NCI-H524 treated with DMSO at 0.1 percent for 48 hours (cell line): ENCODE measurements at places on chromosomes 2 and 18.
A peak's percentile ranks its signal among the peaks of the same experiment; 100 is the strongest.

GRCh38 chr2:176702131-176702530 is 432.9 kb downstream of the MTX2 start:
- DNase-seq, result no peak

GRCh38 chr2:57516698-57517340 is 529.8 kb upstream of the VRK2 start:
- peak; percentile 20 for DNase-seq

GRCh38 chr2:106886916-106887758 is 1.2 kb upstream of the ST6GAL2 start:
- no peak for DNase-seq

DNA sequence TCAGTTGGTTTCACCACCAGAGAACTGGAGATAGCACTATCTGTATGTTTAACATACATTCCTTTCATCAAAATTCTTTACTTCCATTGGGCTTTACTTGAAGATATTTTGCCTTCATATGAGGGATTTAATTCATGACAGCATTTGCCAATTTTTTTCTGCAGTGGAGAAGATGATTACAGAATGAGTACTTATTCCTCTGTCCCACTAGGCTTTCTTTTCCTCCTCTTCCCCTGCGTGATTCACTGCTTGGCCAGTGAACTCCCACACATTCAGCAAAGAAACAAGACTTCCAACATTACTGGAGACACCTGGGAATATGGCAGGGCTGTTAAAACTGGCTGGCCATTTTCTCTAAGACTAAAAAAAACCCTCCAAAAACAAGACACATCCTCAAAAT is 425.8 kb upstream of the KCNH7 start:
- DNase-seq, result no peak

- DNase-seq, result no peak
Measured at GRCh38 chr2:105827351-105828096, 82.8 kb downstream of the NCK2 start.

- peak; percentile 64 for DNase-seq
Measured at GRCh38 chr2:5978131-5978751, 286.1 kb downstream of the SOX11 start.

DNA sequence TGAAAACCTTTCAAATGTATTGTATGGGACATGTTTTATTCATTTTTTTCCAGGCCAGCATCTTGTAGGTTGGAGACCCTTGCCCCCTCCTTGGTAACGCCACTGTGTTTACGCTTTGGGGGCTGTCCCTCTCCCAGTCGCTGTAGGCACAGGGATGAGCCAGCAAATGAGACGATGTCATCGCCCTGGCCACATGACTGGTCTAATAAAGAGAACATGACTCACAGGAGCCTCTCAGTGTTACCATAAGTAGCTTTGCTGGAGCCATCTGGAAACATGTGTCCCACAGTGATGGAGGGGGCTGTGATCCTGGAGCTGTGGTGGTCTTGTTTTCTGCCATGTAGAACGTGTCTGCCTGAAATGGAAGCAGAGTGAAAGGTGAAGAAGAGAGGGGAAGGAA is 78.9 kb downstream of the CD8B2 start:
- DNase-seq, result no peak

DNA sequence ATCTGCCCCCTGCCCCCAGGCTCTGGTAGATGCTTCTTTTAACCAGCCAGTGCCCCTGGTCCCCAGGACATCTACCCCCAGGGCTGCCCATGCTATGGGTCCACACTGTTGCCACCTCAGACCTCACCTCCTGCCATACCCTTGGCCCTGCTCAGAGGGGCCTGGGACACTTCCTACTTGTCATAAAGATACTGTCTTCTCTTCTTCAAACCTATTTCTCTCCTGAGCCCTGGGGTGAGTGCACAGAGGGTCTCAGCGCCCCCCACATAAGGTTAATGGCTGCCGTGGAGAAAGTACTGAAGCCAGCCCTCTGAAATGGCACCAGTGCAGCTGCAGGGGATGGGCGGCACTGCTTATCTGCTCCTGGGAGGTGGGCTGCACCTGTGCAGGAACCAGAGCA is 77.6 kb upstream of the MGAT4A start:
- no peak for DNase-seq

DNA sequence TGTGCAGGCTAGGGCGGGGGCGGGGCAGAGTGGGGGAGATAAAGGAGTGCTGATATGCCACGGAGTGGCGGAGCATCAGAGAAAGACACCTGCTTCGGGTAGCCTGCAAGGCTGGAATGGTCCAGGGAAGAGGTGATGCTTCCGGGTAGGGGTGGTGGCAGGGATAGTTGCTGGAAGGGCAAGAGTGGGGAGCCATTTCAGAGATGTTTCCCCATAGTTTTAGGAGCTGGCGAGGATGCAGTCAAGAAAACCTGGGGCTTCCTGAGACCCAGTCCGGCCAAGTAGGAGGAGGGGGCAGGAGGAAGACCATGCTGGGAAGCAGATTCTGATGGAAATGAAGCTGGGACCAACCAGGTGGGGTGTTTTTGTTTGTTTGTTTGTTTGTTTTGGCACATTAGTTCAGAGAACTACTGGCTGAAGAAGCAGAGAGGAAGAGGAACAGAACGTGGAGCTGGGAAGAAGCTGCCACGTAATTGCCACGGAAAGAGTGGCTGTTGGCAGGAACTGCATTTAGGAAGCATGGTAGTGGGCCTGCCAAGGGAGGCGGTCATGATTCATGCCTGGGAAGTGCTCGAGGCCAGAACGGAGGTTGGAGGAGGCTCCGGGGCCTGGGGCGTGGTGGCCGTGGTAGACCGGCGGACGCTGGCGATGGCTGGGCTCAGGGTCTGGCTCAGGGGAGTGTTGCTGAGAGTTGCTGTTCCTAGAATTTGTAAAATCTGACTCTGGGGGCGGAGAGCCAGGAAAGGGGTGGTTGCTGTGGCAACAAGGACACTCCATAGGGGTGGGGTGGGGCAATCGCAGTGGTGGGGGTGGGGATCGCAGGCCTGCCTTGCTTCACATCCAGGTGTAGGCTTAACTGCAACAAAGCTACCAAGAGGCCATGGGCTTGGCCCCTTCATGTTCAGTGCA is 8.6 kb upstream of the INPP5D start:
- no peak for DNase-seq

DNA sequence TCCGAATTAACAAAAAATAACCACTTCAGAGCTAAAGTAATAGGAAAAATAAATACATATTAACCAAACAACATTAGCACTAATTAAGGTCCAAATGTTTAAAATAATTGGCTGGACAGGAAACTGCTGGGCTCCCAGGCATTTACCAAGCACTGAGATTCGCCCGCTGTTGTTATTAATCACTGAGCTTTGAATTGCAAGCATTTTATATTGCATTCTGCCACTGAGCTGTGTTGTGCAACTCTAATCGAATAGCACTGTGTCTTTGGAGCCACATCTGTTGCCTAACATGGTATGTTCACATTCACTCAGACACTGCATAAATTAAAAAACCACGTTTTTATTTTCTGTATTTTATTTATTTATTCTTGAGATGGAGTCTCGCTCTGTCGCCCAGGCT is 88.9 kb downstream of the SOWAHC start:
- DNase-seq, result no peak

GRCh38 chr2:37167636-37168180 is 10.9 kb upstream of the EIF2AK2 start:
- no peak for DNase-seq

DNA sequence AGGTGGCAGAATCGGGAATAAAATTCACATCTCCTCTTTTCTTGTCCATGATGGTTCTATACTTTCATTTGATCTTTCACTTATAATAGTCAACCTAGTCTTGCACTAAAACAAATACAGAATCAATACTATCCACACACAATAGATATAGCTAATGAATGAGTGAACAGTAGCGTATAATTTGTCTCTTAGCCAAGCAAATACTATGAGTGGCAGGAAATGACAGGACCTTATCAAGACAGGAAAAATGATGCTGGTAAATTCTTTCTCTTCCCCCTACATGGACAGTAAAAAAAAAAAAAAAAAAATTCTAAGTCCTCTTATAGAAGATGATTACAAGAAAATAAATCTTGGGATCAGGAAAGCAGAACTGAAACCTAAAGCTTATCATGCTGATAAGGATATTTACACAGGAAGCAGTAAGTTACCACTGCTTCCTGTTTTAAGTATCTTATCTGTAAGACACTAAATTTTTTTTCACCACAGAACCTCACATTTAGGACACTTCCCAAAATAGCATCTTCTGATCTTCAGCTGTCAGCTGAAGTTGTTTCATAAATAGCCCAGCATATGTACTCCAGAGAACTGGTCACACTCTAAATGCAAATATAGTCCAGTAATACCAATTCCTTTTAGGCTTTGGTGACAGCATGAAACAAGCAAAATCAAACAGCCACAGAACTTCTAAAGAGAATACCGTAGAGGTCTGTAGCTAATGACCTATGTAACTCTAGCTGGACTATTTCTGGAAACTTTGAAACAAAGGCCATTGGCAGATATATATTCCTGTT is 27.0 kb downstream of the IRS1 start:
- no peak for DNase-seq

GRCh38 chr18:57771193-57771592 is 31.9 kb downstream of the ATP8B1 start:
- DNase-seq, result no peak

DNA sequence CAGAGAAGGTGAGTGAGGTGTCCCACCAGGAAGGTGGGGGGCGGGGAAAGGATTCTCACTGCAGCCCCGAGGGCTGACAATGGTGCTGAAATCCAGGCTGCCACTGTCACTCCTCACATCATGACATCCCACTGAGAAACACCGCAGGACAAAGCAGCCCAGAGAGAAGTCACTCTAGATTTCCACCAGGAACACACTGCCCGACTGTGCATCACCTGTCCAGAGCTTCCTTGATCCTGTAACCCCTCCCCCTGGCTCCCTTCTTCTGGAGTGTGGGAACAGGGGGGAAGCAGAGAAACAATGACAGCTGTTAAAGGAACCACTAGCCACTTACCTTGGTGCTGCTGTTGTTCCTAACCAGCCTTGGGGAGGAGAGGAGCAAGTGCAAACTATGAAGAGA is 69.9 kb downstream of the MRO start:
- DNase-seq, result no peak

- no peak for DNase-seq
Measured at GRCh38 chr2:216620786-216621185, 12.4 kb upstream of the IGFBP2 start.

GRCh38 chr2:21407851-21408250 is 284.1 kb downstream of the TDRD15 start:
- no peak for DNase-seq

GRCh38 chr2:176174824-176175708 is 13.4 kb upstream of the HOXD1 start:
- no peak for DNase-seq

GRCh38 chr2:177281400-177282180 is 17.1 kb upstream of the NFE2L2 start:
- DNase-seq, result no peak

- peak; percentile 10 for DNase-seq
Measured at GRCh38 chr18:1663879-1664705, 759.4 kb downstream of the ADCYAP1 start.

DNA sequence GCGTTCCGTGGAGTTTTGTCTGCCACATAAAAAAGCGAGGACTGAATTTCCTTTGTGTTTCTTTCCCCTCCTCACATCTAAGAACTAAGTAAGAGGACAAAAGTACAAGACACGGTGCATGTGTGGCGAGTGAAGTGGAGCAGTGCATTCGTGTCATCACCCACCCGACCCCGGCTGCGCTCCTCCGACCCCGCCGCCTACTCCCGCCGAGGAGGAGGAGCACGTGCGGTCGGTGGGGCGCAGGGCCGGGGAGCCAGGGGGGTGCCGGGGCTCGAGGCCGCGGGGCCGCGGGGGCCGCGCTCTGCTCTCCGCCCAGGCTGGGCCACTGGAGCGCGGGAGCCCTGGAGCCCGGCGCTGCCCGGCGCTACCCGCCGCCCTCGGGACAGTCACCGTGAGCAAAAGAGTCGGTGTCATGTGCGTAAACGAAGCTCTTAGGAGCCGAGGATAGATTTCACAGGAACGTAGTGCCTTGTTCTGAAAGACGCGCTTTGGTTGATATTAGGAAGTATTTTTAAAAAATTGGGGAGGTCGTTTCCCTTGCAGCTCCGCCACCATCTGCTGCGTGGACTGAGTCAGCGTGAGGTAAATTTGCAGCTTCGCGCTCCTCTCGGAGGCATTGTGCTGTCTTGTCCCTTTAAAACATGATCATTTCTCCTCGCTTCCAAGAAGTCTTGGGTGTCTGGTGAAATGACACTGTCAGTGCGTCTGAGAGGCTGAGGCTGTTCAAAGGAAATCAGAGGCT is 11.0 kb downstream of the TBR1 start:
- DNase-seq, result no peak

- no peak for DNase-seq
Measured at GRCh38 chr2:9980520-9980919, 29.0 kb downstream of the GRHL1 start.

GRCh38 chr2:176746411-176746810 is 466.2 kb upstream of the HNRNPA3 start:
- no peak for DNase-seq

- DNase-seq, result no peak
Measured at GRCh38 chr2:162676515-162676914, 162.1 kb downstream of the KCNH7 start.

GRCh38 chr18:55314615-55315237 is 273.3 kb downstream of the TCF4 start:
- DNase-seq, result no peak

GRCh38 chr2:42840760-42841159 is 48.4 kb upstream of the HAAO start:
- DNase-seq, result no peak

DNA sequence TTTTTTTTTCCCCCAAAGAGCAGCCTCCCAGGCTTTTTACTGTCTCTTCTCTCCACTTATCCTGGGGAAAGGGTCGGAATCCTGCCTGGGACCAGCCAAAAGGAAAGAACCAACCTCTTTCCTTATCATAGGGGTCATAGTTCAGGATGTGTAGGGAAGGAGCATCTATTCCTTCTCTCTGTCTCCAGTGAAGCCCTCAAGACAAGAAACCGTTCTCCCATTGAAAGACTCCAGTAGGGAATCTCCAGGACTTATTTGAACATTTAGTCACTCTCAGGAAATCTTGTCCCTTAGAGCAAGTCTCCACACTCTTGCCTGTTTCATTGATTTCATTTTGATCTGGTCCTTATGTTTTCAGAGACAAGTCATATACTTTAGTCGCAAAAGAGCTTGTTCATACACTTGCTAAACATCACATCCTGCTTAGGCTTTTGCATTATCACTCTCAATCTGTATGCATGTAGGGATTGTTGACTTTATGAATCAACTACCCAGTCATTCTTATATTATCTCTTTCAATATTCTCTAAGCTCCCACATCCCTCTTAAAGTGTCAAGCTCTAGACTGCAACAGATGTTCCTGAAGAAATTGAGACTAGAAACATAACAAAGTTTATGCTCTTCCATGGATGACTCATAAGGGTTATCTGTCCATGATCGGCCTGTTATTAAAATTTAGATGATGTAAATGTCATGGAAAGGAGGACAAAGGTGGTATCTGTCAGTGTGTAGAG is 116.2 kb upstream of the ST6GAL2 start:
- peak; percentile 23 for DNase-seq
